ENCODE measurements at places on chromosomes 3 and 15.

DNA sequence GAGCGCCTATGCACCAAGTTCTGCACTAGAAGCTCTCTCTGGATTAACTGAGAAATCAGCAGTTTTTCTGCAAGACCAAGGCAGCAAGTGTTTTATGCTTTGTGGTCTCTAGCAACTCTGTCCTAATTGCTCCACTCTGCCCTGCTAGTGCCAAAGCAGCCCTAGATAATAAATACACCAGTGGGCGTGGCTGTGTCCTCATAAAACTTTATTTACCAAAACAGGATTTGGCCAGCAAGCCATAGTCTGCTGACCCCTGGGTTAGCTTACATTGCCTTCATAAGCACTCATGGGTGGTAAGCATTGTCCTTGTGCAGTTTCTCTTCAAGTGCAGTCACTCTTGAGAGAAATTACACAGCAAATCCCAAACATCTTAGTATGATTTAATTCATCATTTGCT is 30.7 kb upstream of the SLC24A5 start:
- peak; percentile 0 for DNase-seq

DNA sequence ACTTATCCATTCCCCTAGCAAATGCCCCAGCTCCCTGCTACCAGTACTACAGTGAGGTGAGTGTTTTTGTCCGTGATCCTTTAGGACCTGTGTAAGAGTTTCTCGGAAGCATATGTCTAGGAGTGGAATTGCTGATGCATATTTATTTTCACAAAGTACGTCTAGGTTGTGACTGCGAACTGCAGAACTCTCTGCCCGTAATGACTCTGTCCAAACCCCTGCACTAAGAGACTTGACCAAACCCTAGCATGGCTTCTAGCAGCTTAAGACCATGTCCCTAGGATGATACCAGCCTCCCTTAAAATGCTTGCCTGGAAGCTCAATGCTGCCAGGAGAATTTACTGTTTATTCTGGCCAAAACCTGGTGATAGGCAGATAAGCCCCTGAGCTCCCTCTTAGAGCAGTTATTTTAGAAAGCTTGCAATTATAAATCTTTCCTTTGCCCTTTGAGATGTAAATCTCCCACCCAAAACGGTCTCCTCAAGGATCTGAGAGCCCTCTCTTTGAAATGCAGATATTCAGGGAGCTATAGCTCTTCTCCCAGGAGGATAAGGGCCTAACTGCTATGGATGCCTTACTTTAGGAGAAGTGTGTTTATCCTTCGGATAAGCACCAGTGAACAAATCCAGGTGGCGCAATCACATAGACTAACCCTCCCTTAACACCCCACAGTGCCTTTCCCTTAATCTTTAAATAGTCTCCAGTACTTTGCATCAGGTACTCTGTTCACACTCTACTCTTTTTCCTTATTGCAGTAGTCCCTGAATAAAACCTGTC is 14.7 kb upstream of the CA12 start:
- no peak for DNase-seq

DNA sequence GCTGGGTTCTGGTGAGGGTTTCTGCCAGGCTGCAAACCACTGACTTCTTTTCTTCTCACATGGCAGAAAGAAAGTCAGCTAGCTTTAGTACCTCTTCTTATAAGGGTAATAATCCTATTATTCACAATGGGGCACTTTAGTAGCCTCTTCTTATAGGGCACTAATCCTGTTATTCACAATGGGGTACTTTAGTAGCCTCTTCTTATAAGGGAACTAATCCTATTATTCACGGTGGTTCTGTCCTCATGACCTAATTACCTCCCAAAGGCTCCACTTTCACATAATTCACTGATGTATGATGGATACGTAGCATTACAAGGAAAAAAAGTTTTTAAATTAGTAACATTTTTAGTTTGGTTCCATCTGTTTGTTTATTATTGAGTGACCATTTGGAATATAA is 671.3 kb downstream of the NSUN3 start:
- no peak for DNase-seq

DNA sequence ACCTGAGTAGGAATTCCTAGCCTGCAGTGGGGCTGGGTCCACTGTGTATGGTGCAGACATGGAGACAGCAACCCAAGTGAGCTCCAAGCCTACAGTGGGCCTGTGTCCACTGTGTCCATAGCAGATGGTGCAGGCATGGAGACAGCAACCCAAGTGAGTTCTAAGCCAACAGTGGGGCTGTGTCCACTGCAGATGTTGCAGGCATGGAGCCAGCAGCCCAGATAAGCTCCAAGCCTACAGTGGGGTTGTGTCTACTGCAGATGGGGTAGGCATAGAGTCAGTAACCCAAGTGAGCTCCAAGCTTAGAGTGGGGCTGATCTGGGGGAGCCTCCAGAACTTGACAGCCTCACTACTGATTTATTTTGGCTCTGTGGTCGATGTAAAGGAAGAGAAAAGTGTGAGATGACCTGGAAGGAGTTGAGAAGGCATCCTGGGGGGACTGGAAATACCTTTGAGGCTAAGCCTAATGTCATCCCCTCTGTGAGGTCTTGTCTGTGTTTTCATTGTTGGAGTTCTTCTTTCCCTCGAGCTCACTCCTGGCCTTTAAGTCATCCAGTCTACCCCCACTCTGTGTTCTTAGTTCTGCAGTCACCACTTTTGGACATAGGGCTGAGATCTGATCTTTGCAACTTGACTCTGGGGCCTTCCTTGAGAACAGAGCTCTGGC is 22.4 kb upstream of the IL16 start:
- no peak for DNase-seq

DNA sequence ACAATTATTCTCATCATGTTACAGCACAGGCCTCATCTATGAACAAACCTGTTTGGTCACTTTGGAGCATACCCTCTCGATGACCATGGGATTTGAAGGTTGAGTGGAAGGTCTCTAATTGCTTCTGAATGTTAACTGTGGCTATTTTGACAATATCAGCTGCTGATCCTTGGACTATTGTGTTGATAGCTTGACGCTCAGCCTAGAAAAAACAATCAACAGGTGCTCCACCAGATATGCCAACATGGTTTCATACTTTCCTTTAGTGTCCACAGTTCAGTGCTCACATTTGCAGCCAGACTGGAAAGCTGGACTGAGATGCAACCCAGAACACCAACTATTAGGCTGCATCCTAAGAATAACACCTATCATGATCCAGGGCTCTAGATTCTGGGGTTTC is 109.7 kb downstream of the POLQ start:
- DNase-seq: no peak

DNA sequence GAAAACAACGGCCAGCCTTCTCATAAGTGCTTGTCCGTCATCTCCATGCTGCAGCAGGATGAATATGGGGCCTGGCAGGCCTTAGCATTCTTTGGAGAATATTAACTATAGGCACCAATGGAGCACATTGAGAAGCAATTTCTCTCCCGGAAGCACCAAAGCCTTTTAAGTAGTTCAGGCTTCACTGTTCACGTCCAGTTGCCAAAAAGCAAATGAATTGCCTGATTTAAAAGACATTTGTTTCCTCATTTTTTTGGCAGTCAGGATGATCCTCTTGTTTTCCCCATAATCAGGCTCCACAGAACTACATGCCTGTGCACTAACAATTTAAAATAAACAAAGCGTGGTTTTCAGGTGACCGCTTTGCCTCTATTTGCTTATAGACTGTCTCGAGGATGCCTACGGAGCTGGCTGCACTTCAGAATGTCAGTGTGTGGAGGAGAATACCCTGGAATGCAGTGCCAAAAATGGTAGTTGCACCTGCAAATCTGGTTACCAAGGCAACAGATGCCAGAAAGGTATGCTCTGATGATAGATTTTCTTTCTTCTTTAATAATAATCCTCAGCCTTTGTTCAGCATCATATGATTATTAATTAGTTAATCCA is 725.2 kb upstream of the GOLIM4 start:
- no peak for DNase-seq

DNA sequence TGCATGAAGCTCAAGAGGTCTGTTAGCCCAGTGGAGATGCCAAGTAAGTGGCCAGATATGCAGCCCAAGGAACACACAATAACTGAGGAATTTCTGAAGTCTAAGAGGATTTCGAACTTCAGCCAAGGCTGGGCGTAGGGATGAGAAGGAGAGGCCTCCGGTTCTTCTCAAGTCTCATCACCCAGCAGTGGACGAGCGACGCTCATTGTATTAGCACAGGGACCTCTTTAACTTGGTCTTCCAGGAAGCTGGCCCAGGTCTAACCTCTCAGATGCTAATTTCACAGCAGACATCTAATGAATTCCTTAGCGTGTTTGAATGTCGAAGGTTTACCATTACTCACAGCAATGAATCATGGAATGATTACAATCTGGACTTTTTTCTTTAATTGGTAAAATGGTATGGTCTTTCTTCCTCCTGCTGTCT is 85.0 kb downstream of the HES1 start:
- DNase-seq: no peak

GRCh38 chr3:40355410-40355809 is 31.6 kb upstream of the ENTPD3 start:
- DNase-seq: no peak

DNA sequence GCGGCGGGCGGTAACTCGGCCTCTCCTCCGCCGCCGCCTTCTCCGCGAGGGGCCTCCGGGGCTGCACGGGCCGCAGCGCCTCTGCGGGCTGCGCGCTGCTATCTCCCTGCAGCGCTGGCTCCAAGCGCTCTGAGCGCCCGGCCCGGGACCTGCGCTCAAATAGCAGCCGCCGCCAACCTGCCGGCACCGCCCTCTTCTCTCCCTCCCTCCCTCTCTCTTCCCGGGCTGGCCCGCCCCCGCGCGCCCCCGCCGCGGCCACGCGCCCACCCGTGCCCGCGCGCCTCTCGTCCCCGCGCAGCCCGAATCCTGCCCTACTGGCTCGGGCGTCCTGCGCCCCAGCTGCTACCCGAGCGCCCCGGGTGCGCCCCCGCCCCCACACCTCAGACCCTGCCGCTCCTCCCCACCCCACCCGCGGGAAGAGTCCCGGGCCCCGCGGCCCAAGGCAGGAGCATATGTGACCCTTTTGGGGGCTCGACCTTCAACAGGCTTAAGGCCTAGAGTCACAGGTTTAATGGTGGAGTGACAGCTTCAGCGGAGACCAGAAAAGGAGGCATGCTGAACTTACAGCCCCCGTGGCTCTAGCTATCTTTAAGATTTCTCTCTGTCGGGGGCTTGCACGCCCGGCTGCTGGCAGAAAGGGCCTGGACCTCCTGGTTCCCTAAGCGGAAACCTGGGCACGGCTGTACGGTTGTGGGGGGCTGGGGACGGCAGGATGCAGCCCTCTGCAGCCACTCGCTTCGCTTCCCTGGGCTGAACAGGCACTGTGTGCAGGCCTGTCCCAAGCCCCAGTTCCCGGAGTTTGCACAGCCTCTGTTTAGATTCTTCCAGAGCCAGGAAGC is at the start of gene CACNA2D2:
TSS of gene CACNA2D2 (minus strand) at position 131 of the 839 bp plus-strand sequence. CDS start 211 bp downstream, outside the sequence.
- DNase-seq: peak; percentile 46

DNA sequence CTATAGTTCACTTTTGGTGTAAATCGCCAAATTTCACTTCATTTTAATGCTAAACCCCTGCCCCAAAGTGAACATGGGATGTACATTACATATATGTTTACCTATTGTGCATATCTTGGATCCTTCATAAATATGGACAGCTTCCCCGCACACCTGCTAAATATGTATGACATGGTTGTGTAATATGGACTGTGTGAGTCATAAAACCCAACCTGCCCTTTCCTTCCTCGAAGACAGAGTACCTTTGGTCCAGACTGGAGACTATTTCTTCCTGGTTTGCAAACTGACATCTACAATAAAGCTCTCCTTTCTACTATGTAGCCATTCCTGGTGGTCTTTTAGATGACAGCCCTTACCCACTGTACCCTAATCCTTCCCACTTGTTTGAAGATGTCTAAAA is 12.4 kb downstream of the ACTC1 start:
- no peak for DNase-seq

GRCh38 chr3:179072100-179072438 is 460 bp upstream of the ZMAT3 start:
- peak; percentile 41 for DNase-seq

GRCh38 chr15:86054338-86054737 is 25.3 kb upstream of the AGBL1 start:
- DNase-seq: no peak

DNA sequence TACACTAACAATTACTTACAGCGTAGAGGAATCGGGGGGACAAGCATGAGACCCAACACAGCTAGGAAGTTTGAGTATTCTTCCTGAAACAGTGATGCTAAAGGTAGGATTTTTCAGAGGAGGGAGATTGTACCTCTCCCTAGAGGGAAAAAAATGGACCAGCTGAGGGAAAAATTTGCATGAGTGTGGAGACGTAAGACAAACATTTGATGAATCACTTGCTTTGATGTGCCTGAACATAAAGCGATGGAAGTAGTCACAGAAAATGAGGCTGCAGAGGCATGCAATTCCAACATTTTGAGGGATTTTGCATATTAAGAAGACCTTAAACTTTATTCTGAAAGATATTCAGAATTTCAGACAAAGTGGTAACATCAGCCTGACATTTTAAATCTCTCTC is 102.2 kb downstream of the COL6A6 start:
- DNase-seq: no peak

GRCh38 chr3:123346021-123346420 is 102.9 kb downstream of the ADCY5 start:
- no peak for DNase-seq

DNA sequence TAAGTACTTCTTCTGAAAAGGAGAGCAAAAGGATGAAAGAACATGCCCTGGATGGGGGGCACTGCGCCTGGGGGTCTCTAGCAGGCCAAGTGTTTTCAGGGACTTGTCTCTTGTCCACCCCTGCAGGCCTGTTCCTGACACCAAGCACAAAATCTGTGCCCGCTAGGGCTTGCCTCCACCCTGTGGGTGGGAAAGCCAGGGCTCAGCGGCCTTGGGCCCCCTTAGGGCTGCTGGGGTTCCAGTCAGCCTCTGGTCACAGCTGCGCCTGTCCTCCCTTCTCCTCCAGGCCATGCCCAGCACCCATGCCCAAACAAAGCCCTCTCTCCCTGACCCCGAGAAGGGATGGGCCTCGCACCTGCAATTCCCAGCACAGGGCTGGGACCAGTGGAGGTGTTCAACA is 71.1 kb upstream of the TRPM1 start:
- DNase-seq: no peak

GRCh38 chr3:33391255-33391995 is 48.8 kb downstream of the UBP1 start:
- no peak for DNase-seq

DNA sequence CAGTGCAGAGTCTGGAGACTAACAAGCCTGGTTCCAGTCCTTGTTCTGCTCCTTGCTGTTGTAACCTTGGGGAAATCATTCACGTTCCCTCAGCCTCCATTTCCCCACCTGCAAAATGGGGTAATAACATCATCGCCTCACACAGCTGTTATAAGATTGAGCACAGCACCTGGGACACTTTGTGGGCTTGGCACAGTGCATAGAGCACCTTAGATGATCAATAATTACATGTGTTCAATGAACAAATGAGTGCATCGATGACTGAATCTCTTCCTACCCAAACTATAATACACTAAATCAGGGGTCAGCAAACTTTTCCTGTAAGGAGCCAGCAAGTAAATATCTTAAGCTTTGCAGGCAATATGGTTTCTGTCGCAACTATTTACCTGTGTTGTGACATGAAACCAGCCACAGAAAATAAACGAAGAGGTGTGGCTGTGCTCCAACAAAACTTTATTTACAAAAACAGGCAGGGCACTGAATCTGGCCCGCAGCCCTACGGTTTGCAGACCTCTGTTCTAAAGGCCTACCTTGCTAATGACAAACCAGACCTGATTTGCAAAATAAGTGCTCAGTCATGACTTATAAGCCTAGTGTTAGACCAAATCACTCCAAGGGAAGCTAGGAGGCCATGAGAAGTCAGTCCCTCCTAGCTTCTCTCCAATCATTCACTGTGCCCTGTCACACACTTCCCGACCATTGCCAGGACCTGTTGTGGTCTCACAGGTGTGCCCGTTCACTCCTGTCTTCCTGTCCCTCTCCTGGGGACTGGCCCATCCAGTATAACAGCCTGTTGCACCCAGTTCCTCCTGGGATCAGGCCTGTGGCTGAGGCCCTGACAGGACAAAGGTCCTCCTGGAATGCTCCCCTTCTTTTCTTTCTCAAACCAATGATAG is 149.4 kb upstream of the WNT5A start:
- no peak for DNase-seq
